Activated CD8-positive, alpha-beta memory T cell treated with anti-CD3 and anti-CD28 coated beads, Interleukin-2, amount 50 U/mL, for 4 hours (primary cell): ENCODE measurements at places on chromosomes 2 and 18.

DNA sequence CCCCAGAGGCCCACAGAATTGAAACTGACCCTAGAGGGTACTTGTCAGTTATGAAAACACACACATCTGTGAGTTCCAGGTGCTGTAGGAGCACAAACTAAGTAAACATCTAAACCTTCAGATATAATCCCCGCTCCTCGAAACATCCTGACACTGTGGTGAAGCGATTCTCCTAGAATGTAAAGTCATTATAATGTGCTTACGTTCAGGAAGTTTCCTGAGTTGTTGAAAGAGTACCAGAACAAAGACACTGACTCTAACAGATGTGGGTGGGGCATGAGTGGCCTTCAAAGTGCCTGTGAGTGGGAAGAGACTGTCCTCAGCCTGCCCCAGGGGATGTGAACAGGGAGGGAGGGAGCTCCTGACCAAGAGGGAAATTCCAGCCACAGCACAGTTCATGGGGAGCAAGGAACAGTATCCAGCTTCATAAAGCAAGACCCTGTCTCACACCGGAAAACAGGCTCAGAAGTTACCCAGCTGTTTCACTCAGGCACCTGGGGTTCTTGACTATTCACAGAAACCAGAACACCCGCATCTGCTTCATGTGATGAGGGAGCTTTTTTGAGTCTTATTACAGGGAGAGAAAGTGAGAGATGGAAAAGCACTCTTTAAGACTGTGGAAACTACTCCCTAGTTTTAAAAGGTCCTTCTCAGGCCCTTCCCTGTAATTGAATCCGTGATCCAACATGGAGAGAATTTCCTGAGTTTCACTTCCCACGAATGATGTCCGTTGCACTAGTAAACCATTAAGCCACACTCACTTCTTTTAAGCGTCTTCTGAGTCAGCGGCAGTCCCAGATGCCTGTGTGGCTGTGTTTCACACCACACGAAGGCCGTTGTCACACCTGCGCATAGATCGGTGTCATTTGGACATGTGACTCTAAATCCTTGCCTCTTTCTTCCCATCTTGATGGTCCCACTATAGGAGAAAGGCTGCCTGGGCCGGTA, 88.6 kb upstream of the EML6 start:
- DNase-seq, result no peak

DNA sequence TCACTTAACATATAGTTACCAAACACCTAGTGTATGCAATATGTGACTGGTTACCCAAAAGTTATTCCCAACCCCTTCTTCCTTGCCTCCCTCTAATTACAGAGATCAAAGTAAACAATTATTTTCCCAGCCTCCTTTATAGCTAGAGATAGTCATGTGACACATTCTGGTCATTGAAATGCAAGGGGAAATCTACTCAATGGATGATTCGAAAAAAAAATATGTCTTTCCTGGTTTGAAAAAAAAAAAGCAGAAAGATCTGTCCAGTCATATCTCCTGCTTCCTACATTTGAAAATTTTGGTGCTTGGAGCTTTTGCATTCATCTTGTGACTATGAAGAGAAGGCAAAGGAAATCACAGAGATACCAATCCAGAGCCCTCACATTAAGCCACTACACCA, 27.6 kb upstream of the UGP2 start:
- no peak for DNase-seq

GRCh38 chr2:14235667-14236066, 396.9 kb upstream of the LRATD1 start:
- no peak for DNase-seq

- DNase-seq, result no peak
Measured at GRCh38 chr2:9652898-9653479, 22.2 kb upstream of the YWHAQ start.

- DNase-seq, result no peak
Measured at GRCh38 chr2:21757805-21758430, 634.1 kb downstream of the TDRD15 start.
